LHCN-M2 (cell line): ENCODE measurements at places on chromosomes 12 and 14.
A peak's percentile ranks its signal among the peaks of the same experiment; 100 is the strongest.

- DNase-seq, result peak; percentile 90
These were observed 49.0 kb upstream of the MSRB3 start for GRCh38 chr12:65229441-65229840.

DNA sequence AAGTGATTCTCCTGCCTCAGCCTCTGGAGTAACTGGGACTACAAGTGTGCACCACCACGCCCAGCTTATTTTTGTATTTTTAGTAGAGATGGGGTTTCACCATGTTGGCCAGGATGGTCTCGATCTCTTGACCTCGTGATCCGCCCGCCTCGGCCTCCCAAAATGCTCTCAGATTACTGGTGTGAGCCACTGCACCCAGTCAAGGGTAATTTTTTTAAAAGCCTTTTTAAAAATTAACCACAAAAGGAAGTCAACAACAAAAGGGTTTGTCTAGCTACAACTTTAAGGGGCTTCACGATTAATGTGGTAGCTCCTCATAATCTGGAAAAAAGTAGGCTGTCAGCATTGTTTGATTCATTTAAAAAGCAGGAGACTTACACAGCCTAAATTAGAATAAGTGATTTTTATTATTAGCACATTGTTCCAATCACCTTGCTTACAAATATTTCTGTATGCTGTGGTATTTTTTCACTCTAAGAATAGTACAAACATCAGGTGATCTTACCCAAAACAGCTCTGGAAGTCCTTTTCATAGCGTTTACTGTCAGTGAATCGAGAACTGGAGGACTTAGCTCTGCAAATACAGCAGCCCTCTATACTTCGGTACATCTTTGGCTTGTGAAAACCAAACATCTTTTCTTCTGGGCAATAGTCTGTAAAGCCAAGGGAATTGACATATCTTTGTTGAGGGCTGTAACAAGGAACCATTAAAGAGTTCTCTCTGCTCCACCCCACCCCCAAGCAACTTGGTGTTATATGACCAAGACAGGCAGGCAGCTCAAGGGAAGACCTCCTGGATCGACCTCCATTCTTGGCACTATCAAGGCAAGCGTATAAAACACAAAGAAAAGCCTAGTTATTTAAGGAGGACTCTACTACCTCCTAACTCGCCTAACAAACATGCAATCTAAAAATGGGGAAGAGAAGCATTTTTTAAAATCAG lies 28.1 kb downstream of the SINHCAF start:
- no peak for DNase-seq

DNA sequence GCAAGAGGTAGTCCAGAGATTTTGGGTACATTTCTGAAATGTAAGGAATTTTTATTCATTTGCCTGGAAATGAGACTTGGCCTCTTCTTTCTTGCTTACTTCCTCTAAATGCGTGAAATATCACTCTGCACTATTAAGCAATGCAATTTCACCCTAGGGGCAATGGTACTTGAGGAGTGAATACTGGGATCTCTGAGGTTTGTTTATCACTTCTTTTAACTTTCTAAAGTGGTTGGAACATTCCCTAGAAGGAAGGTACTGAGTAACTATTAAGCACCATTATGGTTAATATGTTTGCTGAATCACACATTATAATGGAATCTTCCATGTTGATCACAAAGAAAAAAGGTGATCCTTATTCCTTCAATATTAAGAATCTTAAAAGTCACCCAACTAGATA lies 120.9 kb upstream of the CAND1 start:
- no peak for DNase-seq

DNA sequence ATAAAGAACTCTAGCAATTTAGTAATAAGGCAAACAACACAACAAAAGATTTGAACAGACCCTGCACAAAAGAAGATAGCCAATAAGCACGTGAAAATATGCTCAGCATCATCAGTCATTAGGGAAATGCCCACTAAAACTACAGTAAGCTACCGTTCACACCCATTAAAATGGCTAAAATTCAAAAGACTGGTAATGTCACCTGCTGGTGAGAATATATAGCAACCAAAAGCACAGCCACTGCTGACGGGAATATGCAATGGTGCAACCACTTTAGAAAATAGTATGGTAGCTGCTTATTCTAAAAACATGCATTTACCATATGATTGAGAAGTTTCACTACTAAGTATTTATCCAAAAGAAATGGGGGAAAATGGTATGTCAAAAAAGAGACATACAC lies 74.9 kb downstream of the DPF3 start:
- no peak for DNase-seq

GRCh38 chr12:4111010-4111409 lies 162.6 kb upstream of the CCND2 start:
- DNase-seq, result no peak
